ENCODE measurements at places on chromosomes 5 and 9.

DNA sequence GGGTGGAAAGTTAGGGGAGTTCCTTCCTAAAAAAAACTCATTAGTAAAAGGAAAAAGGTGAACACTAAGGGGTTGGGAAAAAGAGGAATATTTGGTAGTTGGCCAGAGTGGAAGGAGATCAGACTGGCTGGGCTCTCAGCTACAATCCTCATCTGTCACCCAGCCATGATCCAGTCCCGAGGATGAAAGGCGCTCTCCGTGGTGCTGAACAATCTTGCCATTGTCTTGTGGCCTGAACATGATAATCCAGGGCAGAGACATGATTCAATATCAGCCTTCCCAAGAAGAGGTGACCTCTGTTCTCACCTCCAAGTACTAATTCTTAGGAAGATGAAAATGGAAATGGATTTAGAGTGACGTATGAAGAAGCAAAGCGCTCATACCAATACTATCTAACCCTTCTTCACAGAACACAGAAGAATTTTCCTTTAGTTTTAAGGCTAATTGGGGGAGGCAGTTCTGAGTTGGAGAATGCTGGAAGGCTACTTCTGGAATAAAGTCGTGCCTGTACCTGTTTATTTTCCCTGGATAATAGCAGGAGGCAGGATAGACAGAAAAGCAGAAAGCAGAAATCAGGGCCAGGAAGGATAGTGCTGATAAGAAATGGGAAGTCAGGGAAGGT is 36.6 kb upstream of the MYORG start:
- DNase-seq = peak; percentile 29

DNA sequence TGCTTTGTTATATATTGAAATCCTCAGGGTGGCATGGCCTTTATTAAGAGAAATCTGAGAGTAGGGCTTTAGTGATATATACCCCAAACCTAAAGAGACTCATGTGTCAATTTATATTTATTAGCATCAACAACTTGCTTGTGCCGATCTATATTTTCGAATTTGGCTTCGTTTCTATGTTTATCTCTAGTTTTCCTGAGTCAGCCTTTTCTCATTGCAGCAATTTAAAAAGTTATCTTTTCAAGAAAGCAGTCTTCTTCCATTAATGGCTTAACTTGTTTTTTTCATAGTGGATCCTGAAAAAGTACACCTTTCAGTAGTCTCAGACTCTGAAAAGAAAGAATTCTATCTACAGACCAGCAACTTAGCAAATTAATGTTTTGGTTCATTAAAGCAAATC is 99.9 kb upstream of the KCNN2 start:
- DNase-seq = no peak

- DNase-seq = no peak
These were observed 186.0 kb downstream of the TENT4A start for GRCh38 chr5:6899221-6899620.

DNA sequence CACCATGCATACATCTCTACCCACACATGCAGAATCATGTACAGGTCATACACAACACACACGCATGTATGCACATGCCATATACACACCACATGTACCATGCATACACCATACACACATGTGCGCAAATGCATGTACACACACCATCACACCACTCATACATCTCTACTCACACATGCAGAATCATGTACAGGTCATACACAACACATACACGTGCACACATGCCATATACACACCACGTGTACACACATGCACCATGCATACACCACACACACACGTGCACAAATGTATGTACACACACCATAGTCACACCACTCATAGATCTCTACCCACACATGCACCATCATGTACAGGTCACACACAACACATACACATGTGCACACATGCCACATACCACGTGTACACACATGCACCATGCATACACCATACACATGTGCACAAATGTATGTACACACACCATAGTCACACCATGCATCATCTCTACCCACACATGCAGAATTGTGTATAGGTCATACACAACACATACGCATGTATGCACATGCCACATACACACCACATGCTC is 14.0 kb downstream of the GRIN1 start:
- DNase-seq = no peak

DNA sequence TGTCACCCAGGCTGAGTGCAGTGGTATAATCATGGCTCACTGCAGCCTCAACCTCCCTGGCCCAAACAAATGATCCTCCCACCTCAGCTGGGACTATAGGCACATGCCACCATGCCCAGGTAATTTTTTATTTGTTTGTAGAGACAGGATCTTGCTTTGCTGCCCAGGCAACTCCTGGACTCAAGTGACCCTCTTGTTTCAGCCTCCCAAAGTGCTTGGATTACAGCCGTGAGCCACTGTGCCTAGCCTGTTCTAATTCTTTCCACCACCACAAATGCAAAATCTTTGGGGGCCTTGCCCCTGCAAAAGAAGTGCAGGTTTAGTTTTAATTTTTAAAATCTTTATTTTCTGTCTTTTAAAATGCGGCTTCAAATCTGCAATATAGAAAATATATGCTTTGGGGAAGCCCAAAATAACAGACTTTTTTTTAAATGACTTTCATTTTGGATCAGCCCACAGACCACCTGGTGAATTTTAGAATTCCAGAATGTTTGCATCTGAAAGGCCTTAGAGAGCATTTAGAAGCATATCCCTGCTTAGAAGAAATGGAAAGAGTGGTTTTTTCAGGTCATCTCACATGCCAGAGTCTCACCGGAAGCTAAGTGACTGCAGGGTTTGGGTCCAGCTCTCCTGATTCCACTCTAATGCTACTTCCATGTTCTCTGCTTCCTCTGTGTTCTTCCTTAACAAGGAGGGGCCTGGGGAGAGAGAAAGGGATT is 111.4 kb upstream of the FER start:
- DNase-seq = no peak

- no peak for DNase-seq
These were observed 30.4 kb downstream of the SETX start for GRCh38 chr9:132324425-132324824.

- DNase-seq = no peak
These were observed 222.6 kb downstream of the CAAP1 start for GRCh38 chr9:26669701-26670670.

DNA sequence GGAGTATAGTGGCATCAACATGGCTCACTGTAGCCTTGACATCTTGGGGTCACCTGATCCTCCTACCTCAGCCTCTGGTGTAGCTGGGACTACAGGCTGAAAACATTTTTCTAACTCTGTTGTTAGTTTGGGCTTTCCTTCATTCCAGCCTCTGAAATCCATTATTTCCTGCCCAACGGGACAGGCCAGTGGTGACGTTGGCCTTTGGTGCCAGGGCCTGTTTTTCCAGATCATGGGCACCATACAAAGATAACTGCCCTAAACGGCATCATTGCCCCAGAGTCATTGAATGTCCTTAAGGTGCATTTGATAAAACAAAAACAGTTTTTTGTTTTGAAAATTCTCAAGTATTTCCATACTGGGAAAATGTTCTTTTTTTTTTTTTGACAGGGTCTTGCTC is 32.1 kb downstream of the PIK3R1 start:
- no peak for DNase-seq
